ENCODE measurements at places on chromosomes 1 and 21.

DNA sequence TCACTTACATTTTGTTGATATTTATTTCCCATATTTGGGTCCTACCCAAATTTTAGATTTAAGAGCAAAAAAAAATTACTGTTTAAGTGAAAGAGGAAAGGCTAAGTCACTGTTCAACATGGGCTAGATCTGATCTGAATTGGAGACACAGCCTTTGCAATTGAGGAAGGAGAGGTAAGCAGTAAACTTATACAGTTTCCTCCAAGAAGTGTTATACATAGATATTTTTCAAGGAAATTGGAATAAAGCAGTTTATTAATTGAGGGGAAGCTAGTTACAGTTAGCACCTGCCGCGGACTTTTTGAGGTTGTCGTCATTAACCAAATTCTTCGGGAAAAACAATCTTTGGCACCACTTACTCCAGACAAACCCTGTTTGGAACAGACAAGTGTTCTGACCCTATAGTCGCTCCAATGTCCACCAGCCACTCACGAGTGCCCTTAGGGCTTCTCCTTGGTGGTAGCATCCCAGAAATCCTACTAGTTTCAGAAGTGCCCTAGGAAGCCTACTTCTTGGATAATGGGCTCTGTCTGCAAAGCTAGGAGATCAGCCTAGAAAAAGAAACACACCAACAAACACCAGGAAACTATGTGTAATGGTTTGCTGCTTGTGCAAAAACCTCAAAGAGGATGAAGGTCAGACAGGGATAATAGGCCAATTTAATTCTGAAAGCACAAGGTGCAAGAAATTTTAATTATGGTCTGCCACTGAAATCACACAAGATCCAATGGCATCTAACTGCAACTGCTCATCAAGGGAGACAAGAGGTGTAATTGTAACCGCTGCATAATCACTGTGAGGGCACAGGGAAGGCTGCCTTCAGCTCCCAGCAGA, 2.5 kb downstream of the WLS start:
- DNase-seq: peak; percentile 88

DNA sequence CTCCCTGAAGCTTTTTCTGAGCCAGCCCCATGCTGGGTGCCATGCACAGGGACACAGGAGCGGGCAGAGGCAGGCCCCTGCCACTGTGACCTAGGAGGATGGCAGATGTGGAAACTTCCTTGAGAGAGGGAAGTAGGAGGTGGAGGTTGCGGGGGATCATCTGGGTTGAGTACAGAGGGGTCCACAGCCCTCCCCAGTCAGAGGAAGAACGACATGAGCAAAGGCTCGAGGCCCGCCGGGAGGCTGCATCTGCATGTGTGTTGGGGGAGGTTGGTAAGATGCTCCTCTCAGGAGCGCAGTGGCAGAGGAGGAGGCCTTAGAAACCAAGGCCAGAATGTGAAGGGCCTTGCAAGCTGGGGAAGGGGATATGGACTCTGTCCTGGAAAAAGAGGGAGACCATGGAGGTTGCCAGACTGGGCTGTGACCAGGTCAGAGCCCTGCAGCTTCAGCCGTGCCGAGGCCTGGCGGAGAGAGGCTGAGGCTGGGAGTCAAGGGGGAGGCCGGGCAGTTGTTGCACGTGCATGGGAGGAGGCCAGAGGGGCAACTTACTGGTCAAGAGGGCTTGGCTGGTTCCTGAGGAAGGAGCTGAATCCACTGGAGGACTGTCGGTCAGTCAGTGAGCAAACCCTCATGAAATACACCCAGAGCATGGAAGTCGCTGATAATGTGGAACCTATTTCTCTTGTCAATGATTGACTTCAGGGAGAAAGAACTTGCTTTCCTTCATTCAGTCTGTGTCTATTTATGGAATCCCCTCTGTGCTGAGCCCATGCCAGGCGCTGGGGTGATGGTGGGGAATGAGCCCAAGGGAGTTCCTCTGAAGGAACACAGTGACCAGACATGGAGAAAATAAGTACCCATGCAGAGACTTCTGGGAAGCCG, 31.7 kb downstream of the A3GALT2 start:
- DNase-seq: no peak

- no peak for DNase-seq
Observed at GRCh38 chr21:43307677-43308070, 119.3 kb downstream of the SIK1 start.

DNA sequence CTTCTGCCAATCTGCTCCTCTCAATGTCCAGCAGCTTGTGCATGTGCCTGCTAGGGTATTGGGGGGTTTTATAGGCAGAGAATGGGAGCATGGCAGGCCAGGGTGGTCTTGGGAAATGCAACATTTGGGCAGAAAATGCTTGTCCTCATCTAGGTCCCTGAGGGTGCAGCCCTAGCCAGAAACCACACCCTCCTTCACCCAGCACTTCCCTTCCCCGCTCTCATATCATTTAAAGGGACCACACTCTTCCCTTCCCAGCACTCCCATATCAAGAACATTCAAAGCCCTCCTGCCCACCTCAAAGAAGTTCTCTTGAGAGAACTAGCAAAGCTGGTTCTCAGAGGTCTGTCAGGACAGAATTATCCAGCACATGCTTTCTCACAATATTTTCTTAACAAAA, 62.1 kb downstream of the HSD3B1 start:
- DNase-seq: no peak

- DNase-seq: no peak
Observed at GRCh38 chr1:86905875-86906274, 8.1 kb downstream of the SELENOF start.

DNA sequence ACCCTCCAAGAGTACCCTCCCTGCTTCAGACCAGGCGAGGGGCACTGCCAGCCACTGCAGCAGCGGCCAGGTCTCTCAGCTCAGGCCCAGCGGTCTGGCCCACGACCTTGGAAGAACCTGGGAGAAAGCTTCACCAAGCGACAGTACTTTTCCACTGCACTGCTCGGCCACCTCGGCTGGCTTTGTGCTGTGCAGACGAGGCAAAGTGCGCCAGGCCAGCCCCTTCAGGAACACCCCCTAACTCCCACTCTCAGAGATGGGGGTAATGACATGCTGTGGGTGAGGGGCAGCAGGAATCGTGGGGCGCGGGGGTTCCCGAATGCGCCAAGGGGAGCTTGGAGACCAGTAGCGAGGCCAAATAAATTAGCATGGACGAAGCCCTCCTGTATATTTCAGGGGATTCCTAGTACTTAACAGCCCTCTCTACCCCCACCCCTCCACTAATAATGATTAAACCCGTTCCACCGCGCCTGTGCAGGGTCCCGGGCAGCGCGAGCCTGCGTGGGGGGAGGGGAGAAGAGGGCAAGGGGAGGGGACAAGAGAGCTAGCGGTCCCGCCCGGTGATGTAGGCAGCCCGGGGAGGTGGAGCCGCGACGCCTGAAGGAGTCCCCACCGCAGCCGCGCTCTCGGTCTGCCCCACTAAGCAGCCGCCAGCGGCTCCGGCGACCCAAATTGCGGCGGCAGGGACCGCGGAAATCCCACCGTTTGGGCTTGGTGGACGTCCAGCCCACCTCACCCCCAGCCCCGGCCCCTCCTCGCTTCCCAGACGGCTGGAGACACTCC, at the start of gene FAM43B:
Gene FAM43B, plus strand, starts transcription at position 629 of the 783 bp plus-strand sequence. CDS start 401 bp downstream, outside the sequence.
- peak; percentile 35 for DNase-seq

GRCh38 chr1:3491291-3492246, 37.1 kb downstream of the ARHGEF16 start:
- peak; percentile 72 for DNase-seq

- peak; percentile 44 for DNase-seq
Observed at GRCh38 chr1:38093569-38094520, 47.3 kb upstream of the POU3F1 start.

- no peak for DNase-seq
Observed at GRCh38 chr1:16615253-16616252, 2.2 kb upstream of the NBPF1 start.

- no peak for DNase-seq
Observed at GRCh38 chr1:222443566-222443965, 104.3 kb downstream of the HHIPL2 start.

DNA sequence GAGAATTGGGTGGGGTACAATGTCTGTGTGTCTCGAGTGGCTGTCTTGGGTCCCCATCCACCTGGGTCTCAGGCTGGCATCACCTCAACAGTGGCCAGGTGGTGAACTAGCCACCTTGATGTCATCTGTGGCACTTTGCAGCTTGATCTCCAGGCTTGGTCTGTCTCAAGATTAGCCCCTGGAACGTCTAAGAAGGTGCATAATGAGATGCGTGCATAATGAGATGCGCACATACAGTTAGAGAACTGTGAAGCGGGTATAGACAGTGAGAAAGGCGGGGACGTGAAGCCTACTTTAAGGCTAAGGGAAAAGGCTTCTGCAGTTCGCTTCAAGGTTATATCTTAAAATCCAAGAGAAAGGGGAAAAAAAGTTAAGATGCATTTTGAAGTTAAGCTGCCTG, 98.7 kb downstream of the WDR4 start:
- no peak for DNase-seq

DNA sequence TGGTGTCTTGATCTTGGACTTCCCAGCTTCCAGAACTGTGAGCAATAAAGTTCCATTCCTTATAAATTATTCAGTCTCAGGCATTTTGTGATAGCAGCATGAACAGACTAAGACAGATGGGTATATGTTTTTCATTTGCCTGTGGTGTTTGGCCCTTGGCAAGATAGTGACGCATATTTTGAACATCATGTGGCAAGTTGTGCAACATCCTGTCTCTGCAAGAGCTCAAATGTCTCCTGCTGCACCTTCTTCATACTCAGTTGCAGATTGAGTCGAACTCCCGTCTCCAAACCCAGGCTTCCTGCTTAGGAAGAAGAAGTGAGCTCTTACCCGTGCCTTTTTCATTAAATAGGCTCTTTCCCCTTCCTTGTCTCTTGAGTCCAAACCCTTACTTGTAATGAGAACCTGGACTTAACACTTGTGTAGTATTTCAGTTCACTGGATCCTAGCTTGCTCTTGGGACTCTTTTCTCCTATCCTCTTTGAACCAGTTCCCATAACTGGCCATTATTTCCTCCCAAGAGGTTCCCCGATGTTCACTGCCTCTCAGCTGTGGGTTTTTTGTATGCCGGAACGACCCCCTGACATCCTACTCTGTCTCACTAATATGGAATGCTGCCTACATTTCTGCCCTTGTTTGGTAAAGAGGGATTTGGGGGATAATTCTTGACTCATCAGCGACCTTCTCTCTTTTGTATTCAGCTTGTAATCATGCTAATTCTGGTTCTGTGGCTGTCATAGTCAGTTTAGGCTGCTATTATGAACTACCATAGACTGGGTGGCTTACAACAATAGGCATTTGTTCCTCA, 125.0 kb upstream of the KCNK2 start:
- no peak for DNase-seq

GRCh38 chr1:45385302-45385701, 45.1 kb upstream of the MUTYH start:
- DNase-seq: peak; percentile 5

GRCh38 chr1:25875154-25875855, at the start of gene PAQR7:
Gene PAQR7, minus strand, starts transcription at chr1:25875708. Its CDS starts 11,869 bp downstream, at chr1:25863839.
- peak; percentile 89 for DNase-seq

GRCh38 chr1:44151808-44152207, 10.4 kb upstream of the KLF18 start:
- DNase-seq: no peak

DNA sequence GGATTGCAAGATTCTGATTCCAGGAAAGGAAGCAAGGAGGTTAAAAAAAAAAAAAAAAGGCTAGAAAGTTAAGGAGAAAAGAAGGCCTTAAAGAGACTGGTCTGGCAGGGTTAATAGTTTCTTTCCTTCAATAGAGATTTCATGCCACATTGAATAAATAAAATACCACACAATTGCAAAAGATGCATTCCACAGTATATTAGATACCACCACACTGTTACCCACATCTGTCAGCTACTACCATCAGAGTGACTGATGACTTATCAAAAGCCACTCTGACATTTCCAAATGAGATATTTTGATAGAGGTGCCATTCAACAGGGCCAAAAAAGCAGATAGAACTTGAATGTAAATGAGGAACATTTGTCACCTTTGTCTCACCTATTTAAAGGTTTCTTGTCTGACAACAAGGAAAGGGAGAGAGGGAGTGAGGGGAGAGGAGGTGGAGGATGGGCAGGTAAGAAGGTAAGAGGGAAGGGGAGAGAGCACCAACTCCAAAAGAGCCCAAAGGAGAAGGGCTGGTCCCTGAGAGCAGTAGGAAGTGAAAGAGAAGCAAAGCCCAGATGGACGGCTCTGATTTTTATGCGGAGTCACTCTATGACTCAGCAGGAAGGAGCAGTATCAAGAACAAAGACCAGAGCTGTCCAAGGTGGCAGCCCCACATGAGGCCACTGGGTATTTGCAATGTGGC, 38.3 kb downstream of the LRRN2 start:
- no peak for DNase-seq

GRCh38 chr1:111570781-111571181, 48.8 kb upstream of the RAP1A start:
- DNase-seq: peak; percentile 6

DNA sequence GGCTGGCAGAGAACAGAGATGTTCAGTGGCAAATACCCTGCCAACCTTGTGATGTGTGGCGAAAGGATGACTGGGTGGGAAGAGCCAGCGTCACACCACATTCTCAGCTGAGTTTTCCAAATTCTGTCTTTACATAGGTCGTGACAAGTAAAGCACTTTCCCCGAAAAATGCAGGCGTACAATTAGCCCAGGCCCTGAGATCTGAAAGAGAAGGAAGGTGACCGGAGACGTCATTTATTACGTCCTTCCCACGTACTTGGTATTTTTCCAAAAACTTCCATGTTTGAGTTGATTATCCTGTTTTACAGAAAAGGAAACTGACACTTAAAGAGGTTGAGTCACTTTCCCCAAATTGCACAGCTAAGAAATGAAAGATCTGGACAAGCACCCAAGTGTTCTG, 413.3 kb downstream of the PRDM2 start:
- no peak for DNase-seq

GRCh38 chr1:84366786-84367185, 31.5 kb upstream of the DNASE2B start:
- DNase-seq: no peak

DNA sequence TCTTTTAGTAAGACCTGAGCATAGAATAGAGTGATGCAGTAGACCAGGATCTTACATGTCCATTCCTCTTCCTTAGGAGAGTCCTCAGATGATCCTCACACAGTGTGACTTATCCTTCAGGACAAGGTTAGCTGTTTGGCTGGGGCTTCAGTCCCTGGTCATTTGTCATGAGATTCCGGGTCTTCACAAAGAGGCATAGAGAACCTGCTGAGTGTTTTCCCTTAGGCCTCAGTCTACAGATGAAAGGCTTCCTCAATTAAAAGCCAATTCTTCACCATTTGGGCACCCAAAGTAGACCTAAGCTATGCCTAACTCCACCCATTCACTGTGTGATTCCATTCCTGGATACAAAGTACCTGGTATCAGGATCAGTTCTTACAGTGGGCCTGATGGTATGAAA, 329.8 kb upstream of the RUNX1 start:
- DNase-seq: no peak

DNA sequence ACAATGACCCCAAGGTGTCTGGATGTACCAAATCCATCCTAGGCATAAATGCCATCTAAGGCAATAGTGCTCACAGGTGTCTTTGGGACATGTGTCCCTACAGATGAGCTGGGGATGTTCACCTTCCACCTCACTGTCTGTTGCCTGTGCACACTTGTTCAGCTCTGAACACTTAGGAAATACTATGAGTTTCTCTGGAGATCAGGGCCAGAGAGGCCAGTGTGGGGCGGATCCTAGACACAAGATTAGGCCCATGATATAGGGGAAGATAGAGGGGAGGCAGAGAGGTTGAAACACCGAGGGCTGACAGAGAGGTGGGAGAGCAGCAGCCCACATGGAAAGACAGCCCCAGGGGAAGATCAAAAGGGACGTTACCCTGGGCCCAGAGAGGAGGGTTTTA, 25.6 kb downstream of the C1orf116 start:
- DNase-seq: no peak

- no peak for DNase-seq
Observed at GRCh38 chr1:199029855-199030254, 391.0 kb downstream of the PTPRC start.

- peak; percentile 68 for DNase-seq
Observed at GRCh38 chr1:45299981-45300668, 26.6 kb upstream of the HPDL start.

GRCh38 chr1:6424619-6425593, at the start of gene ESPN:
Gene ESPN, plus strand, starts transcription at chr1:6424776. Its CDS starts 180 bp downstream, at chr1:6424956.
- DNase-seq: peak; percentile 20
